GM13977 (cell line): ENCODE measurements at places on chromosomes 13 and 19.

GRCh38 chr13:48776401-48776800, 122.7 kb downstream of the CYSLTR2 start:
- DNase-seq: no peak

DNA sequence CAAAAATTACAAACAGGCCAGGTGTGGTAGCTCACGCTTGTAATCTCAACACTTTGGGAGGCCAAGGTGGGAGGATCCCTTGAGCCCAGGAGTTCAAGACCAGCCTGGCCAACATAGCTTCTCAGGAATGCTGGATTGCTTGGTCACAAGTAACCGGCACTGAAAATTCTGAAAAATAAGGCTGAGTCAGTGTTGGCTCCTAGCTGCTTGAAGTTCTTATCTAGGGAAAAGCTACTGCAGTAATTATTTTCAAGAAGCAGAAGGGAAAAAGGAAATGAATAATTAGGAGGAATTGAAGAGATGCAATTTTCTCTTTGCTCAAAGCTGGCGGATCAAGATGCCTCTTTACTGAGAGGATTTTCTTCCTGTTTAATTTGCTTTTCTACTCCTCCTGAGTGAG, 75.0 kb upstream of the GTF3A start:
- DNase-seq: no peak

GRCh38 chr13:113765564-113765910, 6.5 kb downstream of the TMEM255B start:
- DNase-seq: no peak

DNA sequence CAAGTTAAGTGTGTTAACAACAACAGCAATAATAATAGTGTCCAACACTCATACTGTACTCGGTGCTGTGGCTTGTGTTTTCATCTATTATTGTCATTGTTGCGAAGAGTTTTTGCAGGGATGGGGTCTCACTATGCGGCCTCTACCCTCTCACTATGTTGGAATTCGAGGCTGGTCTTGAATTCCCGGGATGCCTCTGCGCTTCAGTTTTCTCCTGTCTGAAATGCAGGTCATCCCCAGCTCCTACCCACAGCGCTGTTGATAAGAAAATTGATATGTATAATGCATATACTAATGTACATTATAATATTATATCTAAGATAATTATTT, 4.9 kb upstream of the SBK3 start:
- no peak for DNase-seq

DNA sequence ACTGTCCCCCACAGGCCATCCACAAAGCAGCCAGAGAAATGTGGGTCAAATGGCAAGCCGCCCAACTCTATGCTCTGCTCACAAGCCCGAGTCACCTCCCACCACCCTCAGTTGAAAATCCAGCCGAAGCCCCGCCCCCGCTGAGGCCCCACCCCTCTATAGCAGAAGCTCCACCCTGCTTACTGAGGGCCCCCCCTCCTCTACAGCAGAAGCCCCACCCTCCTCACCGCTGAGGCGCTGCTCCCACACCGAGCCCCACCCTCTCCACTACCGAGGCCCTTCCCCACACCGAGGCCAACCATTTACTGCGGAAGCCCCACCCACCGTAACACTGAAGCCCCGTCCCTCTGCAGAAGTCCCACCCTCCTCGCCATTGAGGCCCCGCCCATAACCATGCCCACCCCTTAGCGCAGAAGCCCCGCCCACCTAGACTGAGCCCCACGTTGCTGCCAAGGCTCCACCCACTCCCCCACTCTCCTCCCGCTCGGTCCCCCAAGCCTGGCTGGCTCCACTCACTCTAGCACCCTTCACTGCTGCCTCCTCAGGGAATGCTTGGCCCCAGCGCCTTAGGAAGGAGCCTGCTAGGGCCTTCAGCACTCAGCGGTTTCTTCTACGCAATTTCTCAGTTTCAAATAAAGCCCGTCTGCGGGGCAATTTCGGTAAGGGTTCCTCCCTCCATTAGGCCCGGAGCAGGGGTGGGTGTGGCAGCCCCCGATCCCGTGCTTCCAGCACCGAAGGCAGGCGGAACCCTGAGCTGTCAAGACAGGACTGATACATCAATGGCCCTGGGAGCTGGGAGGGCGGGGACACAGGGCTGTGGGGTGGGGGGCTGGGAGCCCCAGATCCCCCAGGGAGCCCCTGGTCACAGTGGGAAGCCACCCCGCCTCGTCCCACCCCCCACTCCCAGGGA, 9.0 kb upstream of the MYDGF start:
- DNase-seq: no peak

- no peak for DNase-seq
Observed at GRCh38 chr19:33194532-33194885, 379 bp downstream of the LRP3 start.
